ENCODE measurements at places on chromosomes 1 and 21. TPM values are rescaled to one million over a fixed set of nuclear protein-coding genes. Genes with fewer than 3 reads are reported as not detected.

The GPA33 gene
- not detected for total RNA-seq

The YRDC gene
- total RNA-seq: 18.0 TPM

The CHODL gene
- 0.17 TPM for total RNA-seq

The TTLL10 gene
- not detected for total RNA-seq

The VHLL gene
- total RNA-seq: not detected

The PKNOX1 gene
- total RNA-seq: 13.3 TPM

The LY9 gene
- not detected for total RNA-seq

- DNase-seq: no peak
Observed at GRCh38 chr21:19320291-19320690, 916.7 kb upstream of the TMPRSS15 start.

DNA sequence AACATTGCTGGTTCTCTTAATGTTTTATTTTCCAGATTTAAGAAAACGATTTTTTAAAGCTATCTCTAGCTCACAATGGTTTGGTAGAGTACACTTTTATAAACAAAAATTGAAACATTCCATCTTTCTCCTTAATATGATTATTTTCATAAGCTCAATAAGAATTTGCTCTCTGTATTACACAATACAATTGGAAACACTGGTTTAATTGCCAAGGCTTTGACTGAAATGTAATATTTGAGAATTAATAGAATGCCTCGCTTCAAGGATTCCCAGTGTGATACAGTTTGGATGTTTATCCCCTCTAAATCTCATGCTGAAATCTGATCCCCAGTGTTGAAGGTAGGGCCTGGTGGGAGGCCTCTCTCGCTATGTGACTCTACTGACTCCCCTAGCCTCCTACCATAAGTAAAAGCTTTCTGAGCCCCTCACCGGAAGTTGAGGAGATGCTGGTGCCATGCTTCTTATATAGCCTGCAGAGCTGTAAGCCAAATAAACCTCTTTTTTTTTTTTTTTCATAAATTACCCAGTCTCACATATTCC lies 67.4 kb downstream of the DDAH1 start:
- no peak for DNase-seq

DNA sequence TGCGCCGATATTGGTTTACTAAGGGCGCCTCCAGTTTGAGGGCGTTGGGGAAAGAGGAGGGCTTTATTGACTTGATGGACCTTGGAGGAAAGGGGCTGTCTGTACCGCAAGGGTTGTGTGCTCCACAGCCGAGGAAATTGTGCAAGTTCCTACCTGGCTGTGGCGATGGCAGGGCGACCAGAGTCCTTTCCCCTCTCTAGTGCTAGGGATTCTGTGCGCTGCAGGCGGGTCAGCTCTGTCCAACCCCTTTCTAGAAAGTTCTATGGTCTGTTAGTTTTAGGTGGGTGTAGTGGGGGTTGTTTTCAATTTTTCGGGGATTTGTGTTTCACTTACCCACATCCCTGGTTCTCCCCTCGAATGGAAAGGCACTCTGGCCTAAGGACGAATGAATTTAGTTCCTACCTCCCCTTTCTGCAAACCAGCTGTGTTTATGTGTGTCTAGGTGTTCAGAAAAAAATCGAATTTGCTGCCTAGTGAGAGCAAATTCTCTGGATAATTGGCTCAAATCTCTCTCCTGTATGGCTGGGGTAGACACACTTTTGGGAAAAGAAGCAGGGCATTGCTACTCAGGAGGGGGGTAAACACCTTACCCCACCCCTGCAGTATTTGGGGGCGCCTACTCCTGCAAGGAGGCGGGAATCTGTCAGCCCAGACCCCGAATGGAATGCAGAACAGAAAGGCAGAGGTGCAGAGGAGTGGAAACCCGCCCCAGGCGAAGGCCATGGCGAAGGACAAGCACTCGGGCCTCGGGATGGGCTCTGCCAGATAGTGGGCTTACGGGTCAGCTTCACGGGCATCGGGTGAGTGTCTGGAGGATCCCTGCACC lies 2.0 kb downstream of the DMBX1 start:
- no peak for DNase-seq

DNA sequence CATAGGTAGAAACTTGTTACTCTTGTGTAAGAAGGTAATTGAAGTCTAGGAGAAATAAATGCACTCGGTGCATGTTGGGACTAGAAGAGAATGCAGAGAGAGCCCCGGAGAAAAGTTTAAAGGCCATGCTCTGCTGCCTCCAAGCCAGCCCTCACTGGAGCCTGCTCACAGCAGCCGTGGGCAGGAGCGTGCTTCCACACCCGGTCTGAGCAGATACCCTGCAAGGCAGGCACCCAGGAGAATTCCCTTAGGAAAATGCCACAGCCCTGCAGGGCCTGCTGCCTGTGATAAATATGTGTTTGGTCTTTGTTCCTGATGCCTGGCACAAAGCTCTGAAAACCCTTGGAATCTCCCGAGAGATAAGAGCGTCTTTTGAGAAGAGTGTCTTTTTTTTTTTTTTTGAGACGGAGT lies 22.8 kb downstream of the C2CD2 start:
- DNase-seq: peak; percentile 87

- DNase-seq: no peak
Observed at GRCh38 chr21:14922980-14923379, 141.8 kb downstream of the NRIP1 start.

- peak; percentile 39 for DNase-seq
Observed at GRCh38 chr1:27650539-27651175, 15.7 kb upstream of the FGR start.

- peak; percentile 77 for DNase-seq
Observed at GRCh38 chr1:21261551-21262292, 28.5 kb downstream of the ECE1 start.

- DNase-seq: peak; percentile 42
Observed at GRCh38 chr1:169240449-169241232, 127.0 kb downstream of the NME7 start.

GRCh38 chr1:205348554-205349487 lies 7.9 kb downstream of the KLHDC8A start:
- DNase-seq: no peak

DNA sequence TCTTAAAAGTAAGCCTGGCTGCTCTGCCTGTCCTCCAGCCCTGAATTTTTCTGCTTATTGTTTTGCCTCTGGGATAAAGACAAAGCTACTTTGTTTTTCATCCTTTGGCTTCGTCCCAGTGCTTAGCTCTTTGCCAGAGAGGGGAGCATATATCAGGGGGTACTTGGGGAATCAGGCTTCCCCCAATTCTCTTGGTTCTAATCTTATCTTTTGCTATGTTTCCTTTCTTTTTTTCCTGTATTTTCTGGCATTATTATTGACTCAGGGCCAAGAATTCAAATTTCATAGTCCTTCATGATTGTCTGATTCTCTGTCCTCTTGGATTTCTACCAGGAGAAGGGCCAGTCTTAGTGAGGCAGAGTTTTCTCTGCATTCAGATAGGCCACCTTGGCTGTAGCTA lies 51.2 kb downstream of the GIPC2 start:
- no peak for DNase-seq

DNA sequence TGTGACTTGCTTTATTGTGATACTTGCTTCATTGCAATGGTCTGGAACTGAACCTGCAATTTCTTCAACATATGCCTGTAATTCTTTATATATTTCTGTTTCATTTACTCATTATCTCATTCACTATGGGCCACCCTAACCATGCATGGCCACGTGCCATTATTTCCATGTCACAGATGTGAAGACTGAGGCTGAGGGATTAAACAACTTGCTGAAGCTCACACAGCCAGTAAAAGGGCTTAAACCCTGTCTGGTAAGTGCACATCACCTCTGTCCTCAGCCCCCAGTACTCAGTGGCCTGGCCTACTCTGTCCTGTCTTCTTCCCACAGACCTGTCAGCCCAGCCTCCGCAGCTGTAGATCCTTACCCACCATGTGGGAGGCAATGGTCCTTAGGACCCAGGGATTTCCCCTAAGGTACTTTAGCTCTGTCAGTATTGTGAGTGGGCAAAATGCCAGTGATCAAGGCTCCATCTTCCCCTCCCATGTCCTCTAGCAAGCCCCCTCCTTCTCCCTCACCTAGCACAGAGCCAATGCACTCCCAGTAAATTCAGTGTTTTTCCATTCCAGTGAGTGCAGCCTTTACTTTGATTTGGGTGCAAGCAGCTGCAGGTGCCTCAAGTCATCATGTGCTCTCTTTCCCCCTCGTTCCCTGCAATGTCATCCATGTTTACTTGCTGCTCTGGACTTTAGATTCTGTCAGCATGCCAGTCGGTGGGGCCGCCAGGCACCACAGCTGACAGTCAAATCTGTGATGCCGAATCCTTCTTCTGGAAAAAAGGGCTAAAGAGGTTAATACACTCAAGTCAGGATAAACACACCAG lies 228.2 kb upstream of the PROX1 start:
- no peak for DNase-seq

GRCh38 chr1:172212124-172212523 lies 208.4 kb upstream of the C1orf105 start:
- no peak for DNase-seq

GRCh38 chr1:101219924-101220870 lies 16.6 kb upstream of the S1PR1 start:
- no peak for DNase-seq

All from mammary epithelial cell (primary cell).